ENCODE measurements at places on chromosomes 1 and 21.

DNA sequence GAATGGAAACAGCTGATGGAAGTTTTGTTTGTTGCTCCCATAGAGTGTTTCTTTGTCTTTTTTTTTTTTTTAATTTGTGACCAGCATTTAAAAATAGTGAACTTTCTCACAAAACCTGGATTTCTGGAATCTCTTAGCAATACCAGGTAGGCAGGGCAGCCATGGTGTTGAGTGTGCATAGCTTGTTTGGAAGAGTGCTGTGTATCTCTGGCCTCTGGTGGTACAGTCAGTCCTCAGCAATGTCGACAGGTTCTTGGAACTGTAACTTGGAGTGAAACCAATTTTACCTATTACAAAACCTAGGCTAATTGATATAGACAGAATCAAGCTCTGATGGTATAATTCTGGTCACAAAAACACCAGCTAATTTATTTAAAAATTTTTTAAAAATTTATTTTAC, 6.7 kb downstream of the AADACL3 start:
- DNase-seq, result no peak

DNA sequence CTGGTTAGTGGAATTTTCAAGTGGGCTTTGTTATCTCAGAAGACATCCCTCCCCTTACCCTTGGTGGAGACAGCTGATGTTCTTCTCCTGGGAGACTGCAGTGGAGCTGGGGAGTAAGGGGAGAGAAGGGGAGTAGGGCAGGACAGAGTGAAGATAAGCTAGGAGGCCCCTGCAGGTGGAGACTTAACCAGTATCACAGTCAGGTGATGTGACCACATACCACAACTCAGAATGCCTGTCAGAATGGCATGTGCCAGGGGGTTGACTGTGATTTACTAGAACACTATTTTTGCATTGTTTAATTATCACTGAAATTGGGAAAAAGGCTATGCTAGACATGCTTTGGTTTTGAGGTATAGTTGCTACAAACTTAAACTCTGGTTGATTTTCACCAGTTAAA, 124.6 kb downstream of the NRDC start:
- DNase-seq, result no peak

DNA sequence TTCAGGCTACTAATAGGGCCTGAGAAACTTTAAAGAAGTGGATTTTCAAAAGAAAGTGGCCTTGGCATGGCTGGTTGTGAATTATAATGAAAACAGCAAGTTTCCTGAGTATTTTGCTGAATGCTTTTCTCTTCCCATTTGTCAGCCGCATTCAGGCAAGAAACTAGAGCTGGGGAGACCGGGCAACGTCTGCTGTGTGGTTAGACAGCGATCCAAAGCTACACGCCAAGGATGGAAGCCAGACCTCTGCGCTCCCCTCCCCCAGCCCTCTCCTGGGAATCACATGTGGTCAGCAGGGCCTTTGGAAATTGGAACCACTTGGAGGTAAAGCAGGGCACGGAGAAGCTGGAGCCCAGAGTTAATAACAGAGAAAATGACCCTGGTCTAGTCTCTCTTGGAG, 114.1 kb upstream of the CD34 start:
- no peak for DNase-seq

DNA sequence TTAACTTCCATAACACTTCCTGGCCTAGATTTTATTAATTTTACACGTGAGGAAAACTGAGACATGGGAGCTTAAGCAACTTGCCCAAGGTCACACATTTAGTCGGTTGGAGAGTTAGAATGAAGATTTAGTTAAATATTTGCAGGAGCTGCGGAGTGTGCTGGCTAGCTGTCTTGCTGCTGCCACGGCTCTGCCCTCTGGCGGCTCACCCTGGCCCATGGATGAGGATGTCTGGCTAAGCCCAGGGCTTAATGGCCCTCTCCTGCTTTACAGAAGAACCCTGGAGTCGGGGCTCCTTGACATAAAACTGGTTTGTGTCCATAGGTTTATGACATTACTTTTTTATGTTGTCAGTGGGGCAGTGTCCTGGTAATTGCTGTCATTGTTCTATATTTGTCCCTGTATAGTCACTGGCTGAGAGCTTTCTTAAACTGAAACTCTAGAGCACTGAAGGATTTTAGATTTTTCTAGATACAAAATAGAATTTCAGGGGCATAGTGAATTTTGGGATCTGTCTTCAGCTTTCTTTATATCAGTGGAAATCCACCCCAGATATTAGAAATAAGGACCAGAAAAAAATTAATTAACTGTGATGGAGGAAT, 88.9 kb upstream of the WLS start:
- no peak for DNase-seq

- no peak for DNase-seq
Observed at GRCh38 chr1:48069662-48070395, 72.6 kb upstream of the TRABD2B start.

- no peak for DNase-seq
Observed at GRCh38 chr1:90989990-90990389, 31.8 kb downstream of the ZNF644 start.

DNA sequence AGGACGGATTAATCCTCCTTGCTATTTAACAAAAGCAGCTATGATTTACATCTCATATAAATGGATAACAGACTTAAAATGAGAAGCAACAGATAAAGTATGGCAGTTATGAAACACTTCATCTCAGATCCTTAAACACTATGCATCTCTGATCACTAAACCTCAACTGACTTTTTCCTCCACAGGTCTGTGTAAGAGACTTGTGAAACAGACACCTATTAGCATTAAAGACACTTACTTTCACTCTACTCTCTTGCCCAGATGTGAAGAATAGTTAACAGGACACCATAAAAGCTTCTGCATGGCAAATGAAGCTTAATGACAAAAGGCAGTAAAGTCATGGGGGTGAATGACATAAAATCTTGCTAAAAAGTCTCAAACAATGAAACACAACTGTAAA, 6.2 kb downstream of the LIN9 start:
- no peak for DNase-seq

Data from stimulated activated CD8-positive, alpha-beta memory T cell treated with anti-CD3 and anti-CD28 coated beads, Interleukin-2, amount 100 ng/mL, for 1 hour (primary cell).